ENCODE measurements at places on chromosomes 6 and 20.
A peak's percentile ranks its signal among the peaks of the same experiment; 100 is the strongest.

- no peak for DNase-seq
These were observed 89.9 kb downstream of the CDC5L start for GRCh38 chr6:44477293-44477894.

DNA sequence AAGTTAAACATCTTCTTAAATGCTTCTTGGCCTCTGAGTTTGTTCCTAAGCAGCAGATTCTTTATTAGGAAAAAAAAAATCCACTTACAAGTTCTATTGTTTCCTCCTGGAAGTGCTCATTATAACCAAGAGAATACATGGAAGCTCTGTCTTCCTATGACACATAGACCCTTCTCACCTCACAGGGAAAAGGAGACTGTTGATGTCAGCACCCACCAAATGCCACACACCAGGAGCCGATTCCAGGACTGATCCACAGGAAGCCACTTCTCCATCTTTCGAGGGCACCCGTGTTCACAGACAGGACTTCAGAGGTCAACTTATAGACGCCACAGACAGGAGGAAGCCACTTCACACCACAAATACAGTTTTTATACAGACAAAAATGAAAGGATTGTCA lies 13.4 kb upstream of the BNIP5 start:
- DNase-seq: peak; percentile 23

DNA sequence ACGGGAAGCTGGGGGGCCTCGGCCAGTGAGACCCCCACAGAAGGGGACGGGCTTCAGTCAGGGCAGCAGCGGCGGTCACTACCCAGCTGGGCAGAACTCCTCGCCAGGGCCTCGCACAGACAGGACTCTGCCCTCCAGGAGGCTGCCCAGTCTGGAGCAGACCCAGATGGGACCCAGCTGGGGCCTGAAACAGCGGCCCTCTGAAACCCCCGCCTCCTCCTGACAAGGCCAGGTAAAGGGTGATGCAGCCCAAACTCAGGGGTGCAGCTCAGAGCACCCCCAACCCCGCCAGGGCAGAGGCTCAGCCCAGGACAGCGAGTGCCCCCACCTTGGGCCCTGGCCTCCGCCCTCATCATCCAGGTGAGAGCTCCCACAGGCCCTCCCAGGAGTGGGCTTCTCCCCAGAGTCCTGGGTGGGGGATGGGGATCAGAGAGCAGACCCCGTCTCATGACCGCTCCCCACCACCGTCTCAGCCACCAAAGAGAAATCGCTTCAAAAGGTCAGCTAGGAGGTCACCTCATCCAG lies 2.2 kb downstream of the EEF1A2 start:
- no peak for DNase-seq

GRCh38 chr6:119517428-119517827 lies 167.9 kb upstream of the MAN1A1 start:
- no peak for DNase-seq

DNA sequence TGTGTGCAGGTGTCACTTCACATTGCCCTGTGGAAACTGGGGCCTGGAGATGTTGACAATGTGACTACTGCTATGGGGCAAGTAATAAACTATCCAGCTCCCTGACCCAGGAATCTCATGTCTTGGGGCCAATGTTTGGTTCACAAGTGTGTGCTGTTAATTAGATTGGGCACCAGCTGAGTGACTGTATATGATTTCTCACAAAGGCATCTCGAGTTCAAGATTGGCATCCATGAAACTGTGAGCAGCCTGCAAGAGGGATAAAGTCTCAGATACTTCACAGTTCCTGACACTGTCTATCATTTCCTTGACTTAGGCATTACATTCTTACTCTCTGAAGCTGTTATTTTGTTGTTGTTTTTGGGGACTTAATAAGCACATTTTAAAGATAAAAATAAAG lies 264.0 kb downstream of the PRKN start:
- DNase-seq: no peak

DNA sequence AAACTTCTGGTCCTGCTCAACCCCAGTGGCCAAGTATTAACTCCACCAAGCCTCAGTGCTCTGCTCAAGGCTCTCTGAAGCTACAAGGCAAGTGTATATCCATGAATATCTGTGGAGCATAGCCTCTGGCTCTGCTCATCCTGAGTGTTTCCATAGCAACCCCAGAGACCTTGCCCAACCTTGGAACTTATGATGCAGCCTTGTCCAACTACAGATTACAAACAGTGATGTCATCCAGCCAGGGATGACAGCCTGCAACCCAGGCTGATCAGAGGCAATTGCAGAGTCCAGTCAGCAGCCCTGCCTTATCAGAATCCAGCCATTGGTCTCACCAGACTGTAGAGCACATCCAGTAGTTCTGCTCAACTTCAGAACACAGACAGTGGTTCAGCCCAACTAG lies 65.5 kb upstream of the SPACA1 start:
- DNase-seq: no peak

DNA sequence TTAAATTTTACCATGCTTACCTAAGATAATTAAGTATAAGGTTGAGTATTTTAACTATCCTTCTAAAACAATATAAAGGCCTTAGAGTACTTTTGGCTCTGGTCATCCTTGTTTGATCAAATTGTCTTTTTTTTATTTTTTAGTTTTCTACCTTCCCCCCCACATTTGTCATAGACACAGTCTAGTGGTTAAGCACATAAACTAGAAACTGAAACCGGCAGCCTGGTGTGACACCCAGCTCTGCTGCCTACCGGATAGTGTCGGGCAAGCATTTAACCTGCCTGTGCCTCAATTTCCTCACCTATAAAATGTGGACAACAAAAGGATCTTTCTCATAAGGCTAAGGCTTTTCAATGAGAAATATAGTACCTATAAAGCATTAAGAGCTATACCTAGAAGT lies 21.6 kb upstream of the TULP4 start:
- DNase-seq: no peak

GRCh38 chr6:2502096-2502997 lies 248.4 kb downstream of the MYLK4 start:
- no peak for DNase-seq

DNA sequence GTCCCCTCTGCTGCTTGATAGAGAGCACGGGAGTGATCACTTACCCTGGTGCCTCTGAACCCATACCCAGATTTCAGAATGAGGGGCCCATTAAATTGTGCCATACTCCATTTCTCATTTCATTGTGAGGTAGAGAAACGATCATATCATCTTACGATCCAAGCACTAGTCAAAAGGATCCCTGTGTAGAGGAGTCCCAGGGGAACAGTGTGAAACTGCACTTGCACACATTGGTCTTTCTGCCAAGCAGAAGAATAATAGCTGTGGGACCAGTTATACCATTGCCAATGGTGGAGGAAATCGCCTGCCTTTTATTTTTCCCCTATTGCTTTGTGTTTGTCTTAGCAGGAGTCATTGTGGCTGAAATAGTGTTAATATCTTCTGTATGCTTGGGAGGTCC lies 161.9 kb downstream of the FARS2 start:
- no peak for DNase-seq

GRCh38 chr20:10412591-10413408 lies 21.2 kb downstream of the MKKS start:
- DNase-seq: no peak

GRCh38 chr6:127176146-127176545 lies 57.7 kb downstream of the RSPO3 start:
- DNase-seq: no peak

- no peak for DNase-seq
These were observed 149.3 kb downstream of the GJA1 start for GRCh38 chr6:121584586-121585369.

DNA sequence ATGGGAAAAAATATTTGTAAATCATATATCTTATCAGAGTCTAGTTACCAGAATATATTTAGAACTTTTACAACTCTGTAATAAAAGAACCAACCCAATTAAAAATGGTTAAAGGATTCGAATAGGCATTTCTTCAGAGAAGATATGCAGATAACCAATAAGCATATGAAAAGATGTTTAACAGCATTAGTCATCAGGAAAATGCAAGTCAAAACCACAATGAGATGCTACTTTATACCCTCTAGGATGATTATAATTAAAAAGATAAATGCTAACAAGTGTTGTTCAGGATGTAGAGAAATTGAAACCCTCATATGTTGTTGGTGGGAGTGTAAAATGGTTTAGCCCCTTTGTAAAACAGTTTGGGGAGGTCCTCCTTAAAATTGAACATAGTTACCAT lies 94.1 kb downstream of the LRRC1 start:
- DNase-seq: no peak

DNA sequence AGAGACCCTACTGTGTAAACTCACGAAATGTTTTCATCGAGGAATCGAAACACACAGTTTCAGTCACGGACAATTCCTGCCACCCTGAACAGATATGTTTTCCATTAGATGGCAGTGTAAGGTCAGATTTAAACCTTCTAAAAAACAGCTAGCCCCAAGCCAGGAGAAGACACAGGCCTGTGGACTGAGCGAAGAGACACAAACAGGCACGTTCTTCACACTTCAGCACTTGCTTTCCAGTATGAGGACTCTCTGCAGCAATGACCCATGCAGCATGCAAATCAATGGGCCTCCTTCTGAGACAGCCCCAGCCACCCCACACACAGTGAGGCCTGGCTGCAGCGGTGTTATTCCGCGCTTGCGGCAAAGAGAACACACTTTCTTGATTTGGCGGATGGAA lies 31.9 kb downstream of the HUS1B start:
- peak; percentile 58 for DNase-seq

Data from endodermal cell (in vitro differentiated cells).